ENCODE measurements at places on chromosomes 3 and 15.

- DNase-seq, result no peak
These were observed 847.6 kb upstream of the ALCAM start for GRCh38 chr3:104519068-104519467.

DNA sequence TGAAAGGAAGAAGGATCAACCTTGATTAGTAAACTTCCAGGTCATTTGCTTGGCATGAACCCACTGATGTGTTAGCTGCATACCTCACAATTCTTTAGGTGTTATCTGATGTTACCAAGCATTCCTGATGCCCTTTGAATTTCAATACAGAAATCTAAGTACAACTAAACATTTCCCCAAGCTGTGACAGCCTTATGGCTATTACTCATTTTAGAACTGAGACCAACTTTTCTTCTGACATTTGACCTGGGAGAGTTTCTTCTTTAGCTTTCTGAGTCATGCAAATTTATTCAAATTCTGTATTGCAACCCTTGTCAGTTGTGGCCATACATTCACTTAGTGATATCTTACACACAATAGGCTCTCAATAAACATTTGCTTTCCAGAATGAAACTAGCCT, 124.3 kb downstream of the TIGIT start:
- no peak for DNase-seq

- no peak for DNase-seq
These were observed 23.9 kb downstream of the RNF111 start for GRCh38 chr15:59011262-59011952.

GRCh38 chr3:17313746-17314145, 428.7 kb downstream of the TBC1D5 start:
- no peak for DNase-seq

GRCh38 chr3:111936191-111936841, 42.5 kb upstream of the ABHD10 start:
- no peak for DNase-seq

- no peak for DNase-seq
These were observed 19.3 kb downstream of the IFT80 start for GRCh38 chr3:160379628-160380214.
